Left renal pelvis (tissue), 4 donors: ENCODE measurements at places on chromosomes 12 and 14. TPM values are rescaled to one million over a fixed set of nuclear protein-coding genes. Genes with fewer than 3 reads are reported as not detected.

DDX47 gene
- polyA plus RNA-seq: 78.5 TPM

DNA sequence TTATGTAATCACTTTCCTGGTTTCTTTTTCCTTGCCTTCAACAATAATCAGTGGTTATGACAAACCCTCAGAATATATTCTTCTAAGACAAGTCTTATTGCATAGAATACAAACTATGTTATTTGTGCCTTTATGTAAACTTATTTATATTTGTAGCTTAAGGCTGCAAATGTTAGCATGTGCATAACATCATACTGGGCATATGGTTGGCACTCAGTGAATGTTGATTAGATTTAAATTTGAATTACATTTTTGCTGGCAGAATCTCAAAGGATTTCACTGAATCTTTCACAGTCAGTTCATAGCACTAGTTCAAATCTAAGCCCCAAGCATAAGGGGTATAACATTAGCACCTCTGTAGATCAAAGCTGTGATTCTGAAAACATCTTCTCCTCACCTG lies 113.2 kb upstream of the AEBP2 start:
- no peak for DNase-seq

DNA sequence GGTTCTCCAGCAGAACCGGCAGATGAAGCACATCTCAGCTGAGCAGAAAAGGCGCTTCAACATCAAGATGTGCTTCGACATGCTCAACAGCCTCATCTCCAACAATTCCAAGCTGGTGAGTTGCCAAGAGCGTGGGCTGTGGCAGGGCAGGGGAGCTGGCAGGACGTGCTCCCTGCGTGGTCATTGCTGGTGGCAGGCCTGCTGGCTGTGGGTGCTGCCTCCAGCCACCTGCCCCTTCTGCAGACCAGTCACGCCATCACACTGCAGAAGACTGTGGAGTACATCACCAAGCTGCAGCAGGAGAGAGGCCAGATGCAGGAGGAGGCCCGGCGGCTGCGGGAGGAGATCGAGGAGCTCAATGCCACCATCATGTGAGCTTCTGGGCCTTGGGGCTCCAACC lies 35.8 kb downstream of the IL31 start:
- DNase-seq: no peak

DNA sequence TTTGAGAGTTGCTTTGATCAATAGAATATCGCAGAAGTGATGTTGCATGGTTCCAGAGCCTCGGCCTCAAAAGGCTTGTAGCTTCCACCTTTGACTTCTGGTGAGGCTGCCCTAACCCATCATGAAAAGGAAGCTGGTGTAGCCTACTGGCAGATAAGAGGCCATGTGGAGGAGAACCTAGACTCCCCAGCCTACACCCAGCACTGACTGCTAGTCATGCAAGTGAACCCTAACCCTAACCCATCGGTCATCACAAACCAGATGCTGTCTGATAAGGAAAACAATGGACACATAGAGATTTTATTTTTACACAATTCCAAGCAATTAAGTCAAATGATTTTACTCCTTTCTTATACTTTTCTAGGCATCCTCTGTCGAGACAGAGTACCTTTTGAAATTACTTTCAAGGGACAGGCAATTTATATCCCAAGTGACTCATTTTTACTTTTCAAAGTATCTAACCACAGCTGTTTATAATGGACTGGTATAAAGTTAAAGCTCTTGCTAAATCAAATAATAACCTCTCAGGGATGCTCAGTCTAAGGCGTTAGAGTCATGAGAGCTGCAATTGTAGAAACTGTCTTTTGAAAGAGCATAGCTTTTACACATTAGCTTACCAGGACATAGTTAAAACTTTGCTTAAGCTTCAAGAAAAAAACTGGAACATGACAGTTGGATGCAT lies 17.6 kb downstream of the PTPRB start:
- DNase-seq: no peak

GRCh38 chr12:107282628-107283027 lies 189.3 kb upstream of the CRY1 start:
- DNase-seq: no peak

SMCO2 gene
- polyA plus RNA-seq: 0.14 TPM

DNA sequence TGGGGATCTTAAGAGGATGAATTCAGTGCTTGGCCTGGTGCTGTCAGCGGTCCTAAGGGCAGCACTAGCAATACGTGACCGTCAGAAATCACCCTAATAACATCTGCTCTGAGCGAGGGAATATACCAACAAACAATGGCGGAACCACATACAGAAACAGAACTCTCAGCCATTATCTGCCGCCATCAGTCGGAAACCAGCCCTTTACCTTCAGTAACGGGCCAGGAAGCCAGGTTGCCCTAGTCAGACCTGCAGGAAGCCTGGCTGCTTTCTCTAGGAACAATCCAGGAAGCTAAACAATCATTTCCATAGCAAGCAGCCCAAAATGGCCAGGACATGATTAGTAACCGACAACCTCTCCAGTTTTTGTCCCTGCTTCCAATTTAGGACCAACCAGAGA lies 5.6 kb downstream of the CDCA4 start:
- no peak for DNase-seq

DNA sequence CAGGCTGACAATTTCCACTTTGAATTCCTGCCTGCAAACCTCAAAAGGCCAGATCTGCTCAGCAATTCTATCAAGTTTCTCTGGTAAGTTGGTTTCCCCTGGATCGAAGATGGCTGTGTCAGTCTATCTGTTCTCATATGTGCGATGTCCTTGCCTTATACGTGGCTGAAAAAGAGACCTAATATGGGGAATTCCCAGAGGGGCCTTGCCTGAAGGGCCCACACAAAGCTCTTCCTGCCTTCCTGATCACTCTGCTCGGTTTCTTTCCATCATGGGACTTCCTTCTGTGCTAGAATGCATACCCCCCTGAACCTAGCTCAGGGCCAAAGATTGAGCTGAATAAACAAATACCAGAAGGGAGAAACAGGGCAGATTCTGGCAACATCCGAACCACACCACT lies 13.2 kb downstream of the TCL1B start:
- no peak for DNase-seq

GRCh38 chr12:99567072-99567471 lies 80.5 kb upstream of the GARIN6 start:
- no peak for DNase-seq
